Lower lobe of right lung (tissue), 2 donors: ENCODE measurements at places on chromosomes 7 and 10. TPM values are rescaled to one million over a fixed set of nuclear protein-coding genes. Genes with fewer than 3 reads are reported as not detected.

The GNB2 gene
- total RNA-seq, result 247 TPM

The ECD gene
- total RNA-seq, result 26.3 TPM

The AGR2 gene
- total RNA-seq, result 93.0 TPM

The GLI3 gene
- total RNA-seq, result 20.7 TPM

The TMEM26 gene
- 1.1 TPM for total RNA-seq

The MUC3A gene
- 1.7 TPM for total RNA-seq

The ASZ1 gene
- total RNA-seq, result not detected

The MOGAT3 gene
- not detected for total RNA-seq

The EVX1 gene
- not detected for total RNA-seq

The CAV2 gene
- total RNA-seq, result 143 TPM

The DNAJC12 gene
- total RNA-seq, result 1.5 TPM

The FGL2 gene
- total RNA-seq, result 33.0 TPM

The SPDYE1 gene
- total RNA-seq, result not detected

The SLC29A4 gene
- total RNA-seq, result 2.7 TPM

DNA sequence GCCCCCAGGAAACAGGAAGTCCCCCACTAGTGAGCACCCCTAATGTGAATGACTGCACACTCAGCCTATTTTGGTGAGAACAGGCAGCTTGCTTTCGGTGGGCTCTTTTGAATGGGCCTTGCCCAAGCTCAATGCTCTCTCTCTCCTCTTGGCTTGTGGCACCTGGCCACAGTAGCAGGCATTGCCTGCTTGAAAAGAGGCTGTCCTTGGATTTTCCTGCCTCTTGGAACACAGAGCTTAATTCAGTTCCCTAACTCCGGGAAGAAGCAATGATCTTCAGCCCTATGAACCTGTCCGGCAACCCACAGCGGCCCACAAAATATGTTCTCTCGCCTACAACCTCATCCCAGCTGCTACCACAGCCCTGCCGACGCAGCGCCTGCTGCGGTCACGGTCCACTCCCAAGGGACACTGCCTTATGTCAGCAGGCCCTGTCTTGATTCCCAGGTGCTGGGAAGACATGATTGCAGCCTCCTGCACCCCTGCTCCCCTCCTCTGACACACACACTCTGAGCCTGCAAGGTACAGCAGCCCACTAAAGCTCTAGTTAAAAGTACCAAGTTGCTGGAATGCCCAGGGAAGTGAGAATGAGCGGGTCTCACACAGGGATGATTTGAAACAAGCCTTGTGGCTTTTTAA is 715.5 kb upstream of the GALNT17 start:
- no peak for DNase-seq

DNA sequence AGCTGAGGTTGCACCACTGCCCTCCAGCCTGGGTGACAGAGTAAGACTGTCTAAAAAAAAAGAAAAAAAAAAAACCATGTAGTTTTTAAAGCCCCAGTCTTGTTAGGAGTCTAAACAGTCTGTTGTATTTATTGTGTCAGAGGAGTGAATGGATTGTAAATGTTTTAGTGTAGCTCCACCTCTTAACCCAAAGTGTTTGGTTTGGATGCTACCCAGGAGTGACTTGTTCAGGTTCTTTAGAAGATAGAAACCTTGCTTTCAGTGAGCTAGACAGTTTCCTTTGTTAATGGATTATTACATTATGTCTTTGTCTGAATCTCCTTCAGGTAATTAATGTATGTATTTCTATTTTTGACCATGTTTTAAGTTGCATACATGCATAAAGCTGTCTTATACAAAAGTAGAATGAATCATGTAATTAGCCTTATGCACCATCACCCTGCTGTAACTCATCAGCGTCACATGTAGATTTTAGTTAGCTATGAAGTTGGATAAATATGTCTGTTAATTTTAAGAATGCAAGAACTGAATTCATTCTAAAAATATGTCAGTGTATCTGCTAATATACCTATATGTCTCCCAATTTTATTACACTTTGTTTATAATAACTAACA is 97.7 kb downstream of the TAF3 start:
- DNase-seq, result no peak

- DNase-seq, result no peak
Observed at GRCh38 chr7:30467271-30467670, 11.3 kb downstream of the NOD1 start.

GRCh38 chr10:114603948-114604347 is 54.1 kb downstream of the ABLIM1 start:
- no peak for DNase-seq

GRCh38 chr7:36638586-36639263 is 85.6 kb downstream of the AOAH start:
- DNase-seq, result no peak

DNA sequence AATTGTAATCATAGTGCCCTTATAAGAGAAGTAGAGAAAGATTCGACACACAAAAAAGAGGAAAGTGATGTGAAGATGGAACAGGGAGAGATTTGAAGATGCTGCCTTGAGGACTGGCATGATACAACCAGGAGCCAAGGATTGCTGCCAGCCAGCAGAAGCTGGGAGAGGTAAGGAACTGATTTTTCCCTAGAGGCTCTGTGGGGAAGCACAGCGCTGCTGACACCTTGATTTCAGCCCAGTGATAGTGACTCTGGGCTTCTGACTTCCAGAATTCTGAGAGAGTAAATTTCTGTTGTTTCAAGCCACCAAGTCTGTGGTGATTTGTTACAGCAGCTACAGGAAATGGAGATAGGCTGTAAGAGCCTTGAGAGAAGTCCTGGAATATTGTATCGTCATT is 98.2 kb downstream of the RAB11FIP2 start:
- no peak for DNase-seq

- DNase-seq, result no peak
Observed at GRCh38 chr10:117348236-117348635, 27.0 kb downstream of the PDZD8 start.

DNA sequence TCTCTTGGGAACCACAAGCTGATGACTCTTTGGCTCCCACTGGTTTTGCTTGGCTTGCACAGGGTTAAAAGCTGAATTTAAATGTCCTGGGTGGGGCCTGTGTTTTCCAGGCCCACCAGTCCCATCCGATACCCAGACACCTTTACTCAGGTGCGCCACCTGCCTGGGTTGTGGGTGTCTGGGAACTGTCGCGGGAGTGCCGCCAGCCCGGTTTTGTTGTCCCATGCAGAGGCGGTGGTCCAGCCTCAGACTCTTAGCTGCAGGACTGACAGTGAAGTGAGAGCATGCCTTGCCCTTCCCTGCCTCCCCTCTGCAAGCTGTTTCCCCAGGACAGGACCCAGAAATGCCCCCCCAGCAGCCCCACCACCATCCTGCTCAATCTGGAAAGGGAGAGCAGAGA is 255.6 kb upstream of the ZNF32 start:
- no peak for DNase-seq

GRCh38 chr10:5662708-5663579 is 3.5 kb downstream of the ASB13 start:
- DNase-seq, result no peak

DNA sequence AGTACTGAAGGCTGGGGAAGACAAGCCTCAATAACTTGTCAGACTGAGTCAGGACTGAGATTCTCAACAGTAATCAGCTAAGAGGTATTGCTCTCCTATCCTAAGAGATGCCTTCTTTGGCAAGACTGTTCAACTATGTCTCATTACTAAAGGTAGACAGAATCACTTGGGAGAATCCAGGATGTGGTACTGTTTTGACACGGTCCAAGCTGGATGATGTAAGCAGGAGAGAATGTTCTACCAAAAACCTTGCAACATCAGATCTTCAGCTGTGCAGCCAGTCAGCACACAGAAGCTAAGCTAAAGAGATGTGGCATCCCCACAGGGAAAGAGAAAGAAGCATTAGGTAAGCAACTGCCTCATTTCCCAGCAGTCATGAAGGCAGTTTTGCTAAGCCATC is 391.4 kb downstream of the NRG3 start:
- DNase-seq, result no peak

GRCh38 chr10:104831272-104831671 is 190.2 kb downstream of the SORCS3 start:
- DNase-seq, result no peak
